ENCODE measurements at places on chromosomes 7 and 10.
A peak's percentile ranks its signal among the peaks of the same experiment; 100 is the strongest.

- DNase-seq = peak; percentile 40
Observed at GRCh38 chr7:123747620-123748141, 1.1 kb downstream of the WASL start.

DNA sequence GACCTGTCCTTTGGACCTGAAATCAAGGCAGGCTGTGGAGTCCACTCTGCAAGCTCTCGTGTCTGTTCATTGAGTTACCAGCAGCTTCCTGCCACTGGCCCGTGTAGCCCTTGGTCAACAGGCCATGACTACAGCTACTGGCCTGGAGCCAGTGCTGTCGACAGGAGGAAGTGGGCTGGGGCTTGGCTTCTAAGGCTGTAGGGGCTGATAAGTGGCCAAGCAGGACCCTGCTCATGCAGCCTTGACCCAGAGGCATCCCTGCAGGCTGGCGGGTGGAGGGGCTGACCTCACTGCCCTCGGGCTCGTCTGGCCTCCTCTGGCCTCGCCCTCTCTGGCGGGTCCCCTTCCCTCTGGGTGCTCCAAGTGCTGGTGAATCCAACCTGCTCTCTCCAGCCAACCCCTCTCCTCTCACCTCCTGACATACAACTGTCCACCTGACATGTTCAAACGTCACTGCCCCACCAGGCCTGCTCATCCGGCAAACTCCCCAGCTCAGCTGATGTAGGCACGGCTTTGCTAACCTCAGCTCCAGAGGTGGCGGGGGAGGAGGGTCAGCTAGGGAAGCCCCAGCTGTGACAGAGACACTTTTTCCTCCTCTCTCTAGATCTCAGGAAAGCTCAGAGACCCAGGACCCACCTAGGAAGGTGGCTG is 188.6 kb upstream of the LYZL2 start:
- DNase-seq = peak; percentile 40

GRCh38 chr7:44046321-44047061 is 2.0 kb downstream of the DBNL start:
- no peak for DNase-seq

- no peak for DNase-seq
Observed at GRCh38 chr10:98477861-98478260, 31.1 kb upstream of the HPS1 start.

DNA sequence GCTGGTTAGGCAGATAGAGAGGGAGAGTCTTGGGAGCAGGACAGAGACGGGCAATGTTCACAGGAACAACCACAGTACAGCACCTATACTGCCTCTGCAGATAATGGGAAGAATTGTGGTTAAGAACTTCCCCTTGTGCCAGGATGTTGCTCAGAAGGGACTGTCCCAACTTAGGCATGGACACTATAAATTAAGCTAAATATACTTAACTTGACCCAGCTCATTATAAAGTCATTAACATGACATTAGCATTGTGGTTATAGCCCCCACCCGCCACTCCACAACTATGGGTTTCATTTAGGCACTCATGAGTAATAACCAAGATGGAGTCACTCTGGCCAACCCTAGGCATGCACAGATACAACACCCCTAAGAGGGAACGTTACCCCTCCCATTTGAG is 310.9 kb upstream of the NRG3 start:
- no peak for DNase-seq

DNA sequence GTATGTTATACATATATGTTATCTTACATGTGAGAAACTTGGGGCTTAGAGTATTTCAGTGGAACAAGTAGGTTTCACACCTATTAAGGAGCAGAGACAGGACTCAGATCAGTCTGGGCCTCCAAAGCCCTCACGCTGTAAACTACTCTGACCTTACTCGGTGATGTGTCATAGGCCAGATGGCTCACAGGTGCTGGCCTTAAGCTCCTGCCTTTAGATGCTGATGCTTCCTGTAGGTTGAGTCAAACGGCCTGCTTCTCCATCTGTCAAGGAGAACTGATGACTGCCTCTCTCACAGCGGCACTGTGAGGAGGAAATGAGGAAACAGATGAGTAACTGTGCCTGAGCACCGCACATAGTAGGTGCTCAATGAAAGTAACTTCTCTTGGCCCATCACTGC is 312.6 kb upstream of the COBL start:
- no peak for DNase-seq

DNA sequence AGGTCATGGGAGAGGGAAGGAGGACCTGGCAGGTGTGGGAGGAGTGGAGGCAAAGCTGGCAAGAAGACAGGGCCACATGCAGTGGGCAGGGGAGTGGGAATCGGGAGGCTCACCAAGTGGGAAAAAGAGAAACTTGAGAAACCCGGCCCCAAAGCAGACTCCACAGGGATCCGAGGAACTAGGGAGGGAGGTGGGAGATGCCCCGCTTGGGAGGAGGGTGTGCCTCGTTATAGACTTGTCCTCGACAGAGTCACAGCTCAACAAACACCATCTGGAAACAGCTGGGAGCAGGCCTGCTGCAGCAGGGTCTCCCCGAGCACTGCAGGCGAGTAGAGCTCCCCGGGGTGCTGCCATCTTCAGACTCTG is 54.8 kb downstream of the MKI67 start:
- DNase-seq = no peak

GRCh38 chr10:24575481-24576002 is 148.1 kb downstream of the ARHGAP21 start:
- DNase-seq = no peak

- DNase-seq = no peak
Observed at GRCh38 chr10:128152741-128153580, 26.7 kb upstream of the MKI67 start.

DNA sequence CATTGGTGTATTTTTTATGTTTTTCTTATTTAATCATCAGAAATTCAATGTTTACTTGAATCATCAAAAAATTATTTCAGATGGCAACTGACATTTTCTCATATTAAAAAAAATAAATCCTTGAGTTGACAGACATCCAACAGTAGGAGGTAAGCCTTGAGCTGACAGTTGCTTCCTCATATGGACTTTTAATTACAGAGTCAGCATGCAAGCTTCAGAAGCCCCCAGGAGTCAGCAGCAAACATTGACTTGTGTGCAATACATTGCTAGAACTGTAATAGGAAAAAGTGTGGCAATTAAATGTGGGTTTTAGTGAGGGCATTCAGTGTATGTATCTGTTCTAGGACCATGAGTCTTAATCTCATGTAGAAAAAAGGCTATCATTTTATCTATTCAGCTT is 62.4 kb upstream of the TAS2R16 start:
- DNase-seq = no peak

GRCh38 chr10:28276384-28276783 is 26.5 kb downstream of the MPP7 start:
- DNase-seq = no peak

- DNase-seq = no peak
Observed at GRCh38 chr7:150788474-150789269, 11.5 kb downstream of the TMEM176B start.

DNA sequence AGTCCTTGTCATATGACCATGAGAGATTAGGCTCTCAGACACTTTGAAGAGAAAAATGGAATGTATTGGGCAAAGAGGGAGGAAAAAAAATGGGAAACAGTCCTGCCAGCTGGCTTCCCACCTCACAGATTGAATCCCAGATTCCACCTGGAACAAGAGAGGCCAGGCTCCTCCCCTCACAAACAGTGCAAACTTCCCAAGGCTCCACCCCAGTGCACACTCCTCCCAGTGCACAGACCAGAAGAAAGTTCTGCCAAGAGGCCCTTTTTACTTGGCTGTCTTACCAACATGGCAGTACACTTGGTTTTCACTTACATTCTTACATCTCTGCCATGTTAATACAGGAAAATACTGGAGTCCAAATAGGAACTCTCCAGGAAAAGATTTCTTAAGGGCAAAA is 202.3 kb downstream of the AHR start:
- DNase-seq = no peak

DNA sequence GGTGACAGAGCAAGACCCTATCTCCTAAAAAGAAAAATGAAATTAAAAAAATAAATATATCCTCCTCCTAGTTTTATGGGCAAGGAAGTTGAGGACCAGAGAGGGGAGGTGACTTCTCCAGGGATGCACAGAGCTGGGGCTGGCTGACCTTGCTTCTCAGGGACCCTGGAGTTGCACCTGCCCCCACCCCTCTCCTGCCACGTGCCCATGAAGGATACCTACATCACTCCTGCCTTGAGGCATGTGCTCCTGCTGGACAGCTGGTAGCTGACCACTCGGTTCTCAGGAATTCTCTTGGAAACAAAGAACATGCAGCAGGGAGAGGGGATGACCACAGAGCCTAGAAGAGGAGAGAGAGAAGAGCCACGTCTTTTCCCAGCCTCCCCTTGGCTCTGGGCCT is 522 bp downstream of the CCL24 start:
- no peak for DNase-seq

GRCh38 chr7:93117327-93117726 is 452 bp downstream of the SAMD9 start:
- DNase-seq = no peak

DNA sequence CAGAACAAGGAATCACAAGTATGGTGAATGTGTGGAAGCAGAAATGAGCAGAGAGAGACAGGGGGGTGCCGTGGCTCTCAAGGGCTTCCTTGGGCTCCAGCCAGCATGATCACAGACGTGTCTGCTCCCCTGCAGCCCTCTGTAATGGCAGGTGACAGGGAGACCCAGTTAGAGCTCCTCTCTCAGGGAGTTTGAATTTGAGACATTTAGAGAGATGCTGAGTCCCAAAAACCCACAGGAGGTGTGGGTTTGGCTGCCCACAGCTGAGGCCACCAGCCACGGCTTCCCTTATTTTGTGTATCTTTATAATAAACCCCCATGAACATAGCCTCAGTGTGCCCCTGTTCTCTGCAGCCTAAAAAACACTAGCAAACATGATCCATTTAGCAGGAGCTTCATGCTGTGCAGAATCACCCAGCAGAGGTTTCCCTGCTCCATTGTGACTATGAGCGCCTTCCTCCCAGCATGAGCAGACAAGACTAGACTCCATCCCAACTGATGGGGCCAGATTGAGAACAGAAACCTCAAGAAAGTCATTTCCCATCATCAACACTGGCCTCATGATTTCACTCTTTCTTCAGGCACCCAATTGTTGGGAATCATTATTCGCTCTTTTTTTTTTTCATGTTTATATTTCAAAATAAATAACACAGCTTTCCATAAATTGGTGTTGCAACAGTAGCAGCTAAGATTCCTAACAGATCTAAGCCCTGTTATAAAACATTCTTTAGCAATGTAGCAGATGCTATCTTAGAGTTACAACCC is 13.4 kb downstream of the NOD1 start:
- no peak for DNase-seq

DNA sequence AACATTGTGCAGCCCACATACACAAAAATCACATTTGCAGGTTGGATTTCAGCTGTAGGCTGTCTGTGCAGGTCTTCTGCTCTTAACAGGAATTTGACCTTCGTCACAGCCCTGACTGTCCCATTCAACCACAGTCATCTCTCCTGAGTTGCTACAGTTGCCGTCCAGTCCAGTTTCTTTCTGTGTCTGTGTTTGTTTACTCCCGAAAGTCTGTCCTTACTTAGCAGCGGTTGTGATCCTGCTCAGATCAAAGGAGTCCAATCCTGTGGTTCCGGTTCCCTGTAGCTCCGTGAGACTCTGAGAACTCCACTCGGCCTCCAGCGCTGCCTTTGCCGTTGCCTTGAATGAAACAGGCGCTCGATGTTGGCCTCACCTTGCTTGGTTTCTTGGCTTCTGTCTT is 111.6 kb upstream of the GATA3 start:
- DNase-seq = no peak

- DNase-seq = peak; percentile 29
Observed at GRCh38 chr7:34675749-34676374, 17.8 kb downstream of the NPSR1 start.

- no peak for DNase-seq
Observed at GRCh38 chr7:98628418-98628817, 11.3 kb downstream of the NPTX2 start.

DNA sequence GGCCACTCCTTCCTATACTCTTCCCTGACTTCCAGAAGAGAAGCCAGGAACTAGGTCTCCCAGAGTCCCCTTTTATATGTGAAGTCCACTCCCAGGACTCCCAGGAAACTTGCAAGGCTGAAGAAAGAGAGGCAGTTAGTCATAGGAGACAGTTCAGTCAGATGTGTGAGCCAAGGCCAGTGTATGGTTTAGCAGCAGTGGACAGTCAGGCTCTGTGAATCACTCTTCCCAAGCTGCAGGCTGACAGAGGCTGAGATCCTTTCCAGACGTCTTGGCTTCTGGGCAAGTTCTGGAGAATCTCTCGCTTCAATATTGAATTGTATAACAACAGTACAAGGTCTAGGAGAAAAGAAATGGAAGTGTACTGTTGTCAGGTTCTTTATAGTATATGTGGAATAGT is 26.9 kb downstream of the BLVRA start:
- no peak for DNase-seq

DNA sequence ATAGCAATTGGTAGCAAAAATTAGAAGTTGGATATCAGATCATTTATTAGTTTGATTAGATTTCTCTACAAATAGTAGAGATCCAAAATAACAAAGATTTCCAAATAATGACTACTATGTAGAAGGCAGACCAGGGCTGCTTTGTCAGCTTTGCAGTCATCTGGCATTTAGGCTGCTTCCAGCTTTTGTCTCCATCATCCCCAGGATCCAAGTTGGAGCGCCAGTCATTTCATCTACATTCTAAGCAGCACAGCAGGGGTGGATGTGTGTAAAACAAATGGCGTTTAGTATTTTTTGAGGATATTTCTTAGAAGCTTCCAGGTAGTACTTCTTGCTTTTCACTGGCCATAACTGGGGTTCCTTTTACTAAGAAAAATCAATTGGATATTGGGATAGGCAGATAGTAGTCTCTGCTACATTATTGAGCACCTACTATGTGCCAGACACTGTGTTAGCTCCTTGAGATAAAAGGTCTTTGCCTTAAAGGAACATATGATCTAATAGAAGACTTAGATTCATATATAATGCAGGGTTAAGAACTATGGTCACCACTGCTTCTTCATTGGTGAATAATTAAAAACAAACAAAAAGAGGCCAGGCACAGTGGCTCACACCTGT is 41.5 kb downstream of the TPST1 start:
- no peak for DNase-seq

DNA sequence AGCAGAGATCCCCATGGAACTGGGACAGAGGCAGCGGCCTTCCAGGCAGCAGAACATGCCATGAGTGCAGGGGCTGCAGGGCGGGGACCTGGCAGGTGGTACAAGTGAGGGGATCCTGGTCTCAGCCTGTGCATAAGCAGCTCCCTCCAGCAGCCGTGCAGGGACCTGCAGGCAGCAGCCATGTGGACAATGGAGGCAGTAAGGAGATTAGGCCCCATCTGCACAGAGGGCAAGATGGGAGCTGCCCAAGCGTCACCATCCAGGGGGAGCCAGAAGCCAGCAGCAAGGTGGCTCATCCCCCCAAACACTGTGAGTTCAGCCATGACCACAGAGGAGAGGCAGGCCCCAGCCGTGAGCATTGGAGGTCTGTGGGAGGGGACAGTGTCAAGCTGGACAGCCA is 3.1 kb downstream of the DDC start:
- no peak for DNase-seq

DNA sequence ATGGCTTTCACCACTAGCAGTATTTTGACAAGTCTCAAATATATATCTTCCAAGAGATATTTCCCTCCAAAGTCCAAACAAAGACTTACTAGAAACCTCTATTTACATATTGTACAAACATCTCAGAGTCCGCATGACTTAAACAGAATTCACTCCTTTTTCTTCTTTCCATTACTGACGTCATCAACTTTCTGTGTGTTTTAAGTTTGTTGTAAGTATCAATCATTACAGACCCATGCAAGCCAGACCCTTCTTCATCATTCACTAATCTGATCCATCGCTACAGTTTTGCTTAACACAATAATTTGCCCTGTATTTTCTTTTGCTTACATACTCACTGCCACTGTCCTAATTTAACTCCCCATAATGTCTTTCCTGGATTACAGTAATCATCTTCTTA is 51.9 kb downstream of the SEMA3A start:
- no peak for DNase-seq

All from GM13977 (cell line).